ENCODE measurements at places on chromosomes 7 and 10. TPM values are rescaled to one million over a fixed set of nuclear protein-coding genes. Genes with fewer than 3 reads are reported as not detected.

The SPDYE8 gene
- not detected for total RNA-seq

The ZNF487 gene
- 5.6 TPM for total RNA-seq

The MCM10 gene
- total RNA-seq: 57.4 TPM

The GPRIN2 gene
- total RNA-seq: not detected

The CALHM3 gene
- 0.17 TPM for total RNA-seq

The WDR37 gene
- total RNA-seq: 35.0 TPM

The POT1 gene
- total RNA-seq: 36.2 TPM

The SAP25 gene
- 34.6 TPM for total RNA-seq

The PDCD11 gene
- 51.8 TPM for total RNA-seq

The OR2A12 gene
- total RNA-seq: not detected

The PILRB gene
- 50.6 TPM for total RNA-seq

The OR2A7 gene
- total RNA-seq: 4.8 TPM

The ADRA2A gene
- not detected for total RNA-seq

The MRLN gene
- total RNA-seq: not detected

The FXYD4 gene
- total RNA-seq: not detected

The EPO gene
- not detected for total RNA-seq

The CCL24 gene
- total RNA-seq: not detected

The COMMD3 gene
- total RNA-seq: 58.9 TPM

The BUD23 gene
- total RNA-seq: 51.4 TPM

The FRMPD2 gene
- not detected for total RNA-seq

The LIPN gene
- not detected for total RNA-seq

The ETV1 gene
- total RNA-seq: 0.05 TPM

The GRM3 gene
- total RNA-seq: not detected

The PRSS1 gene
- not detected for total RNA-seq

The FGL2 gene
- 1.1 TPM for total RNA-seq

The WDFY4 gene
- total RNA-seq: 0.40 TPM

The PANK1 gene
- total RNA-seq: 7.1 TPM

The NCF1 gene
- total RNA-seq: 2.4 TPM

The MEOX2 gene
- not detected for total RNA-seq

The NKX1-2 gene
- total RNA-seq: not detected

The SPDYE1 gene
- not detected for total RNA-seq

The ARHGEF5 gene
- 11.0 TPM for total RNA-seq

The ARMC3 gene
- total RNA-seq: not detected

The TPK1 gene
- total RNA-seq: 11.8 TPM

The IKZF1 gene
- 406 TPM for total RNA-seq

The OLAH gene
- total RNA-seq: 1.0 TPM

The CNPY1 gene
- not detected for total RNA-seq

The PODXL gene
- 0.97 TPM for total RNA-seq

The CTTNBP2 gene
- not detected for total RNA-seq

The MDFIC gene
- 75.4 TPM for total RNA-seq

The SPDYE5 gene
- total RNA-seq: not detected

The HOXA9 gene
- not detected for total RNA-seq

The EXOSC1 gene
- total RNA-seq: 45.5 TPM

The GOLGA7B gene
- total RNA-seq: 12.2 TPM

The KIN gene
- 14.8 TPM for total RNA-seq

The METTL27 gene
- total RNA-seq: 2.8 TPM

The CCAR1 gene
- 111 TPM for total RNA-seq

The TMEM140 gene
- total RNA-seq: 25.3 TPM

The DLX6 gene
- not detected for total RNA-seq

All from activated CD4-positive, alpha-beta T cell treated with anti-CD3 and anti-CD28 coated beads, Interleukin-2, amount 10 ng/mL, durations not matched to agents 7 days and 5 days (primary cell).